SK-N-MC (cell line): ENCODE measurements at places on chromosomes 7 and 10.

- no peak for DNase-seq
Measured at GRCh38 chr7:41922373-41922772, 219.5 kb upstream of the INHBA start.

DNA sequence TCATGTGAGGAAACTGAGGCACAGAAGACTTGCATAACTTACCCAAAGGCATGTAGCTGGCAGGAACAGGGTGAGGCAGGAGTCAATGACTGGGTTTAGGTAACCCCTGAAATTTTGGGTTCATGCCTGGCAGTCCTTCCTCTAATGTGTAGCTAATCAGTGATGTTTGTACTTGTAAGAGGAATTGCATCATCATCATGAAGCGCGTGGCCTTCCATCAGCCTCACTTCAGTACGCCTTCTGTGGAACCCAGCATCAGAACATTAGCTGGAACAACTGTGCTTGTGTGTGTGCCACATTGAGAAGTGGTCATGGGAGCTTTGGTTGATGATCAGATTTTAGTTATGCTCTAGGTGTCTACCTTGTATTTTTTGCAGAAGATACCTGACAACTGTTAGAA is 18.2 kb upstream of the STMP1 start:
- DNase-seq: no peak

DNA sequence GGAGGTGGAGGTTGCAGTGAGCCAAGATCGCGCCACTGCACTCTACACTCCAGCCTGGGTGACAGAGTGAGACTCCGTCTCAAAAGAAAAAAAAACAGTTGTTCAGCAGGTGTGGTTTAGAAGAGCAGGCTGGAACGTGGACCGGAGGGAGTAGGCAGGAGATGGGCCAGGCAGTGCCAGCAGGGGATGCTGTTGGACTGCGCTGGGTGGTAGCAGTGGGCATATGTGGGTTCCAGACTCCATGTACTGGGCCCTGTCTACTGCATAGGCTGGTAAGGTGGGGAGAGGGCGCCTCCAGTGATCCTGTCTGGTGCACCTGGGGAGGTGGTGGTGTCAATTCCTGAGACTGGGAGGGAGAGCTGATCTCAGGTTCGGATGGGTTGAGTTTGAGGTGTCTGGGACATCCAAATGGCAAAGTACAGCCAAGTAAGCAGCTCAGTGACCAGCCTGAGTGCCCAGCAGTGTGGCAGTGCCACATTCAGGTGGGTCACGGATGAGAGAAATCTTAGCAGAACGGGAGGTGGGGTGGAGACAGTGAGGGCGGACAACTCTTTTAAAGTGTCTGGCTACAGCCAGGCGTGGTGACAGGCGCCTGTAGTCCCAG is 25.9 kb downstream of the SFXN4 start:
- DNase-seq: no peak

GRCh38 chr10:66934711-66935110 is 8.9 kb downstream of the LRRTM3 start:
- no peak for DNase-seq

DNA sequence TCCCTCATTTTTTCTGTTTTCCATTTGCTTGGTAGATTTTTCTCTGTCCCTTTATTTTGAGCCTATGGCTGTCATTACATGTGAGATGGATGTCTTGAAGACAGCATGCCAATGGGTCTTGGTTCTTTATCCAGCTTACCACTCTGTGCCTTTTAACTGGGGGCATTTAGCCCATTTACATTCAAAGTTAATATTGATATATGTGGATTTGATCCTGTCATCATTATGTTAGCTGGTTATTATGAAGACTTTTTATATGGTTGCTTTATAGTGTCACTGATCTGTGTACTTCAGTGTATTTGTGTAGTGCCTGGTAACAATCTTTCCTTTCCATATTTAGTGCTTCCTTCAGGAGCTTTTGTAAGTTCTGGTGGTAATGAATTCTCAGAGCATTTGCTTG is 89.3 kb upstream of the UNC5B start:
- DNase-seq: no peak
